ENCODE measurements at places on chromosomes 1 and 21.
A peak's percentile ranks its signal among the peaks of the same experiment; 100 is the strongest.

- DNase-seq = no peak
- H3K27me3 ChIP-seq = no peaks in the 10 kb centered on the region
These were observed 108.8 kb downstream of the KIAA0319L start for GRCh38 chr1:35448344-35448801.

DNA sequence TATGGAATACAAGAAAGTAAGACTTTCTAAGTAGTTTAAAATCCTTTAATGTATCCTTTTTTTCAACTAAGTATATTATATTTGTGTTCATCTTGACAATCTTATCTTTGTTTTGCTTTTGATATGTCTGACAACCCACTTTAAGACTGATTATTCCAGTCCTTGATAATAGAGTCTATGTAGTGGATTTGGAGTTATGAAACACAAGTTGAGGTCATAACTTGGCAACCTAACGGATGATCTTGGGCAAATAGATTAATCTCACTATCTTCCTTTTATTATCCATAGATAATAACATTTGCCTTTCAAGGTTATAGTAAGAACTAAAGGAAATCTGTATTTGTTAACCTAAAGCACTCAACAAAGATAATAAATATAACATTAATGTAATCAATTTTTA, 4.8 kb upstream of the GBP2 start:
- no peaks in the 10 kb centered on the region for H3K36me3 ChIP-seq
- H3K27me3 ChIP-seq = no peaks in the 10 kb centered on the region
- DNase-seq = no peak
- H3K4me3 ChIP-seq = no peak overlapping the region
- H3K4me1 ChIP-seq = no peaks in the 10 kb centered on the region

DNA sequence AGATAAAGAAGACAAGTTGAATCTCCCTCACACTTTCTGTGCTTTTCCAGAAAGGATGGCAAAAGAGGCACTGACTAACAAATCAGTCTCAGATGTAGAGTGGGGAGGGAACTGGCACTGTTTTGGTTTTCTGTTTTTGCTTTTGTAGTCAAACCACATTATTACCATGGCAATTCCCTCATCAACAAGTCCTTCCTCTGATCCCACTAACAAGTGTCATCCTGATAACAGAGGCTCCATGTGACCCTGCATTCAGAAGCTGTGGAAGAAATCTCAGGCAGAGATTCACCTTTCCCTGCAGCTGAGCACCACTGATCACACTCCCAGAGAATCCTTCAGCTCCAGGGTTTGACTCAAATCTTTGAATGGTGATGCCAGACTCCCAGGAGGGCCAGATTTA, 203.4 kb downstream of the TNR start:
- no peaks in the 10 kb centered on the region for H3K36me3 ChIP-seq
- H3K27me3 ChIP-seq = no peaks in the 10 kb centered on the region
- no peak for DNase-seq
- no peak overlapping the region for H3K27ac ChIP-seq

GRCh38 chr1:203244776-203245175, 15.3 kb upstream of the CHIT1 start:
- no peaks in the 10 kb centered on the region for H3K36me3 ChIP-seq
- H3K4me3 ChIP-seq = no peak overlapping the region
- no peak for DNase-seq
- no peaks in the 10 kb centered on the region for H3K27me3 ChIP-seq
- H3K4me1 ChIP-seq = no peaks in the 10 kb centered on the region

DNA sequence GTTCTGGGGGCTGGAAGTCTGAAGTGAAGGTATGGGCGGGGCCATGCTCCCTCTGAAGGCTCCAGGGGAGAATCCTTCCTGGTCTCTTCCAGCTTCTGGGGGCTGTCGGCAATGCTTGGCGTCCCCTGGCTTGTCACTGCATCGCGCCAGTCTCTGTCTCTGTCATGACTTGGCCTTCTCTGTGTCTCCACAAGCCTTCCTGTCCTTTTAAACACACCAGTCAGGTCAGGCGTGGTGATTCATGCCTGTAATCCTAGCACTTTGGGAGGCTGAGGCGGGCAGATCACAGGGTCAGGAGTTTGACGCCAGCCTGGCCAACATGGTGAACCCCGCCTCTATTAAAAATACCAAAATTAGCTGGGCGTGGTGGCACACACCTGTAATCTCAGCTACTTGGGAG, 125.3 kb downstream of the ACTL8 start:
- no peak overlapping the region for H3K4me3 ChIP-seq
- H3K27me3 ChIP-seq = no peaks in the 10 kb centered on the region
- DNase-seq = no peak
- no peak overlapping the region for H3K27ac ChIP-seq
- H3K4me1 ChIP-seq = no peaks in the 10 kb centered on the region

DNA sequence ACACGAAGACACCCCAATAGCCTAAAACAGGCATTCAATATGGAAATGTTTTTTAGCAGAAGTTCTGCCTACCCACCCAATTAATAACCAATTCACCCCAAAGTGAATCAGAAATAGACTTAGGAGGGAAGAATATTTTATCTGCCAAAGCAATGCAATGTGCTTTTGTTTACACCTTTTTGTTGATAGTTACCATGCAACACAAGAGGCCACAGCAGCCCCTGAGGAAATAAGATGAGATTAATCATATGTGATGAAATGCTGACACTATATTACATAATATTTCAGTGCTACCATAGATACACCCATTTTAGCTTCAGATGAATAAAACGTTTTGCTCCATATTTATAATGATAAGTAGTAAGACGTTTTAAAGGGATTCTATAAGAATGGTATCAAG, 60.9 kb upstream of the RGS2 start:
- H3K36me3 ChIP-seq = no peaks in the 10 kb centered on the region
- H3K27ac ChIP-seq = no peak overlapping the region
- H3K27me3 ChIP-seq = no peaks in the 10 kb centered on the region

- no peaks in the 10 kb centered on the region for H3K27me3 ChIP-seq
- H3K4me3 ChIP-seq = no peak overlapping the region
- H3K27ac ChIP-seq = no peak overlapping the region
- DNase-seq = no peak
These were observed 4.5 kb downstream of the AJAP1 start for GRCh38 chr1:4658643-4659628.

- DNase-seq = no peak
- H3K27me3 ChIP-seq = no peaks in the 10 kb centered on the region
- H3K4me3 ChIP-seq = peak overlapping the region; percentile 92
- H3K4me1 ChIP-seq = no peaks in the 10 kb centered on the region
- H3K27ac ChIP-seq = peak overlapping the region; percentile 95
- no peaks in the 10 kb centered on the region for H3K36me3 ChIP-seq
These were observed 982 bp downstream of the SLC9A1 start for GRCh38 chr1:27153927-27154358.

DNA sequence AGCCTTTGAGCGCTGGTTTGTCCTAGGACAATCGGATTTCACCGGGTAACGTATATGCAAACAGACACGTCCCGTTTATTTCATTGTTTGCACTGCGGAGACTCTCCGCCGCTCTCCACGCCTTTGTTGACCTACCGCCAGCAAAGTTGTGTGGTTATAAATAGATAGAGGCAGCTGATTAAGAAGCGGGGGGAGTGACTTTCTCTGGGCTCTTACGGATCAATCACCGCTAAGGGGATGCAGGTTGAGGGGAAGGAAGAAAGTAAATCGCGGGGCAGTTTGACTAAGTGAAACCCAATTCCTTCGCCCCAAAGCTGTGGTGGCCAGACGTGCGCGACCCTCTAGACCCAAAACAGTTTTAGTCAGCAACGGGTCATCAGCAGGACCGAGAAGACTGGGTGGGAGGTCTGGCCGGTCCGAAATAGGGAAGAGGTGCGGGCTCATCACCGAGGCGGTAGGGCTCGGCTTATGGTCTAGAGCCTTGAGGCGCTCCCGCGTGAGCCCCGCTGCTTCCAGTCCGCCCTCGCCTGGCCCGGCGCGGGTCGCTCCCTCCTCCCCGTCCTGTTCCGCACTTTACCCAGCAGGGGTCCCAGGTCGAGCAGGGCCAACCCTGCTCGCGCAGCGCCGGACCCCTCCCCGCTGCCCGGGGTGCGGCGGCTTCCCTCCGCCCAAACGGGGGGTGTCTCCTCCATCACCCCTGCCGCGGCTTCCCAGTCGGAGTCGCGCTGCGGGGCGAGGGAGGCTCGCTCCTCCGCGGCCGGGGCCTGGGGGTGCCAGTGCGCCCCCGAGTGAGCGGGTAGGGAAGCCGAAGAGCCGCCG, 120.8 kb upstream of the RRP15 start:
- H3K27ac ChIP-seq = no peak overlapping the region
- H3K4me3 ChIP-seq = peak overlapping the region; percentile 29
- H3K27me3 ChIP-seq = peaks cover 72% of the 10 kb centered on the region
- no peaks in the 10 kb centered on the region for H3K36me3 ChIP-seq
- no peaks in the 10 kb centered on the region for H3K4me1 ChIP-seq

GRCh38 chr1:45545553-45546310, 4.9 kb upstream of the AKR1A1 start:
- no peaks in the 10 kb centered on the region for H3K4me1 ChIP-seq
- no peak overlapping the region for H3K27ac ChIP-seq
- DNase-seq = no peak
- no peak overlapping the region for H3K4me3 ChIP-seq

GRCh38 chr1:62050165-62050564, 144.5 kb upstream of the L1TD1 start:
- H3K27ac ChIP-seq = no peak overlapping the region
- H3K4me3 ChIP-seq = no peak overlapping the region
- DNase-seq = no peak
- no peaks in the 10 kb centered on the region for H3K27me3 ChIP-seq
- no peaks in the 10 kb centered on the region for H3K36me3 ChIP-seq

DNA sequence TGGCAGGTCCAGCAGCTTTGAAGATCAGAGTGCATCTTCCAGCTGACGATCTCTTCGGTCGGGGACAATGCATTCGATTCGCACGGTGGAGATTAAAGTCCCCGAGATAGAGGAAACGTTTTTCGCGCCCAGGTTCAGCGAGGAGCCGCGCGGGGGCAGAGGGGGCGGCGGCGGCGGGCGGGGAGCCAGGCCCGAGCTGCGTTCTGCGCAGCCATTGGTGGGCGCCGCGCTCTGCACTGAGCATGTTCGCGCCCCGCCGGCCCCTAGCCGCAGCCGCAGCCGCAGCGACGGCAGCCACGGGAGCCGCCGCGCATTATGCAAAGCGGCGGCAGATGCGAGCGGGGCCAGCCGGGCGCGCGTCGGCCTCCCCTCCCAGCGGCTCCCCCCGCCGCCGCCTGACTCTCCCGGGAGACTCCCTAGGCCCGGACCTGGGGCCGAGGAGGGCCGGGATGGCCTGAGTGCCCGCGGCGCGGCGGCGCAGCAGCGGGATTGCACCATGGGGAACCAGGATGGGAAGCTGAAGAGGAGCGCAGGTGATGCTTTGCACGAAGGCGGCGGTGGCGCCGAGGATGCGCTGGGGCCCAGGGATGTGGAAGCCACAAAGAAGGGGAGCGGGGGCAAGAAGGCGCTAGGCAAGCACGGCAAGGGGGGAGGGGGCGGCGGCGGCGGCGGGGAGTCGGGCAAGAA, at the start of gene FMN2:
Gene FMN2, plus strand, starts transcription at position 270 of the 687 bp plus-strand sequence. Its CDS starts 227 bp downstream, at position 497.
- H3K4me1 ChIP-seq = peaks cover 14% of the 10 kb centered on the region
- H3K27me3 ChIP-seq = peaks cover 7% of the 10 kb centered on the region
- DNase-seq = no peak

All from uterus (tissue), 4 donors.